ENCODE measurements at places on chromosomes 4 and X.

DNA sequence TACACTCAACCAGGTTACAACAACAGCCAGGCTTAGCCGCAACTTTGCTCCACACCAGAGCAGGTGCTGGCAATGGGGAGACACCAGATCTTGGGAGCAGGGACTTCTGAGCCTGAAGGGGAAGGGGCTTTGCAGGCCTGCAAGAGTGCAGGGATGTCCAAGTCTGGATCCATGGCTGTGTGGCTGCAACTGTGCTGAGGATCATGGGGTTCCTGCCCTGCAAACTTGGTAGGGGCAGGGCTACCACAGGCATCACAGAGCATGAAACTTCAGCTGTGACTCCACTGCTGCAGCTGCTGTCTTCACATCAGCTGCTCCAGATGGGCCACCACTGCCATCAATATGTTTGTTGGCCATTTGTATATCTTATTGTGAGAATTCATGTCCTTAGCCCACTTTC is 340.4 kb downstream of the FSTL5 start:
- DNase-seq = no peak

DNA sequence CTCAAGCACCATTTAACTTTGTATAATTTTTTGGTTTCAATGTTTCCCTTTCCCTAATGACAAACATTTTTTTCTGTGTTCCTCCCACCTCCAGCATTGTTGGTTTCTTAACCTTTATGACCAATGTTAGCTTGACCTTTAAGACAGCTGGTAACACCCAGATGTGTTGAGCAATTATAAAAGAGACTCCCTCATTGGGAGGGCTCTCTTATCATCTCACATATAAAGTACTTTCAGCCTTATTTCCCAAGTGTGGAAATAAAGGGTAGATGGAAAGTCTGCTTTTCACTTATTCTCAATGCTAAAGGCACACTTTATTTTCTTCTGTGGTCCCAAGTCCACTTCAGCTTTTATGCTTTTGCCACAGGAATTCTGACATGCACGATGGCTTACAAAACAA is 1420.4 kb downstream of the RAPGEF2 start:
- DNase-seq = no peak

DNA sequence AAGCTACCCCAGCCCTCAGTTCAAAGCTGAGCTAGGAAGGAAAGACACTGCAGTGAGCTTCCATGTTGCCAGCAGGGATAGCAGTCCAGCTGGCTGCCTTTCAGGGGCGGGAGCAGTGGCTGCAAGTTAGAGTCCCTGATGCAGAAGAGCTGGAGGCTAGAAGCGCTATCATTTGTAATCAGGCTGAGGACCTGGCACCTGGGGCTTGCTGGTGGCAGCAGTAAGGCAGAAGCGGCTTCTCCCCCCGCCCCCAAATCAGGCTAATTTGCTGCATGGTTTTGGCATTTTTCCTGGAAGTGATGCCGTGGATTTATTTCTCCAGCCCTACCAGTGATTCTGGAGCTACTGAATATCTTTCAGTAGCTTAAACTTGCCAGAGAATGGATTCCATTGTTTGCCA is 203.3 kb downstream of the CLCN4 start:
- DNase-seq = no peak

DNA sequence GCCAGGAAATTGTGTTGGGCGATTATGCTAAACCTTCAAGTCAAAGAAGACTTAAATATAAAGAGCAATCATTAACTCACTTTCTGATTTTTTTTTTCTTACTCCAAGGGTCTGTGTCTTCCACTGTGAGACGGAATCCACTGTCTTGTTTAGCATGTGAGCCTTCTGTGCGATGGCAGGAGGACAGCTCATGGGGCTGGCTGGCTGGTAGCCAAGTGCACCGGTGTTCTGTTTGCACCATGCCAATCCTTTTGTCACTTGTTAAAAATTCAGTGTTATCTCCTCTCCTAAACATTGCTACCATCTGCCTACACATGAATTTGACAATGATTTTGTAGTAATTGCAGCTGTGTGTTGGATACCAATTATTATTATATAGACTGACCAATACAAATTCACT is 1056.3 kb upstream of the IGFBP7 start:
- no peak for DNase-seq

GRCh38 chrX:50876551-50876950 is 34.0 kb upstream of the BMP15 start:
- DNase-seq = no peak

DNA sequence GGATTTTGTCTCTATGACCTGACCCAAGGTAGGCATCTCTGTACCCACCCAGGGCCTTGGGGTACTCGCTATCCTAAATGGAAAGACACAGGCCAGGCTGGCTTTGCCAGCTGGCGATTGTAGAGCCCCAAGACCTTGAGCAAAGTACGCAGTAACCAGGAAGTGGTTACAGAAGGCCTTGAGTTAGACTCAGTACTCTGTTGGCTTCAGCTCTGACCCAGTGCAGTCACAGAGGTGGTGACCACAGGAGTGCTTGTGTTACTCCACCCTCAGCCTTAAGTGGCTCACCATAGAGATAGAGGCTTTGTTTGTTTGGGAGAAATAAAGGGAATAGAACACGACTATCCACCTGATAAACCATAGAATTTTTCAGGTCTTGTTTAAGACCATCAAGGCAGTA is 880.5 kb upstream of the POU3F4 start:
- DNase-seq = no peak

GRCh38 chrX:106177106-106177981 is 9.2 kb downstream of the PWWP3B start:
- DNase-seq = no peak

GRCh38 chr4:93127489-93127888 is 701.1 kb upstream of the ATOH1 start:
- DNase-seq = no peak
